ENCODE measurements at places on chromosomes 1 and 21.
A peak's percentile ranks its signal among the peaks of the same experiment; 100 is the strongest.

GRCh38 chr1:150521196-150521968 lies 5.8 kb downstream of the FALEC start:
- DNase-seq = no peak

- DNase-seq = no peak
Observed at GRCh38 chr1:54272134-54272533, 72.2 kb downstream of the MRPL37 start.

- DNase-seq = peak; percentile 74
Observed at GRCh38 chr21:38219049-38219628, 37.7 kb upstream of the KCNJ15 start.

DNA sequence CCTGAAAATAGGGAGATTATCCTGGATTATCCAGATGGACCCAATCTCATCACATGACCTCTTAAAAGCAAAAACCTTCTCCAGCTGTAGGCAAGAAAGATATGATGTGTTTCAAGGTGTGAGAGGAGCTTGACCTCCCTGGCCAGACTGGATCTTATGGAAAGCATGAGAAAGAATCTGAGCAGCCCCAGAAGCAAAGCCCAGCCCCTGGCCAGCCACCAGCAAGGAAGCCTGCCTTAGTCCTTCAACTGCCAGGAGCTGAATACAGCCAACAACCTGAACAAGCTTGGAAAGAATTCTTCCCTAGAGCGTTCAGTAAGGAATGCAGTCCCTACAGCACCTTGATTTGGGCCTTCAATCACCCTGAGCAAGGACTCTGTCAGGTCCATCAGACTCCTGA lies 375.0 kb upstream of the CHRM3 start:
- no peak for DNase-seq

DNA sequence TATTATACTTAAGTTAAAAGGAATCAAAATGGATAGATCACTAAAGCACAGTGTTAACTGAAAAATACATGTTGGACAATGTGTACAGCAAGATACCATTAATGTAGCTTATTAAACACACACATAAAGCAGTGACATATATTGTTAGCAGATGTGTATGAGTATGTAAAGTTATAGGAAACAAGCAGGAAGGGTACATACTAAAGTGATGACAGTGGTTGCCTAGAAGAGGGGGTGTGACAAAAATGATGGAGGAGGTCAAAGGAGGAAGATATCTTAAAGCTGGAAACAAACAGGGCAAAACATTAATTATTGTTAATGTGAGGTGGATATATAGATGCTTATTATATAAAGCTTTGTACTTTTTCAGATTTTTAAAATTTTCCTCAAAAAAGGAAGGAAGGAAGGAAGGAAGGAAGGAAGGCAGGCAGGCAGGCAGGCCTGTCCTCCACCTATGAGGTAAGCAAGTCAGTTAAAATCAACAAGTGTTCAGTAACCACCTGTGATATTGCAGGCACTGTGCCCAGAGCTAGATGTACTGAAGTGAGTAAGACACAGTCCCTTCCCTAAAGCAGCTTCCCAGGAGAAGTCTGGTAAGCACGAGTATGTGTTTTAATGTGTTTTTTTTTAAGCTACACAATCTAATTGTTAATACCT lies 252.9 kb upstream of the NR5A2 start:
- DNase-seq = no peak
